Activated naive CD4-positive, alpha-beta T cell (primary cell): ENCODE measurements at places on chromosomes 3 and 15.

- no peak for DNase-seq
Observed at GRCh38 chr15:43975326-43975725, 148.5 kb downstream of the WDR76 start.

DNA sequence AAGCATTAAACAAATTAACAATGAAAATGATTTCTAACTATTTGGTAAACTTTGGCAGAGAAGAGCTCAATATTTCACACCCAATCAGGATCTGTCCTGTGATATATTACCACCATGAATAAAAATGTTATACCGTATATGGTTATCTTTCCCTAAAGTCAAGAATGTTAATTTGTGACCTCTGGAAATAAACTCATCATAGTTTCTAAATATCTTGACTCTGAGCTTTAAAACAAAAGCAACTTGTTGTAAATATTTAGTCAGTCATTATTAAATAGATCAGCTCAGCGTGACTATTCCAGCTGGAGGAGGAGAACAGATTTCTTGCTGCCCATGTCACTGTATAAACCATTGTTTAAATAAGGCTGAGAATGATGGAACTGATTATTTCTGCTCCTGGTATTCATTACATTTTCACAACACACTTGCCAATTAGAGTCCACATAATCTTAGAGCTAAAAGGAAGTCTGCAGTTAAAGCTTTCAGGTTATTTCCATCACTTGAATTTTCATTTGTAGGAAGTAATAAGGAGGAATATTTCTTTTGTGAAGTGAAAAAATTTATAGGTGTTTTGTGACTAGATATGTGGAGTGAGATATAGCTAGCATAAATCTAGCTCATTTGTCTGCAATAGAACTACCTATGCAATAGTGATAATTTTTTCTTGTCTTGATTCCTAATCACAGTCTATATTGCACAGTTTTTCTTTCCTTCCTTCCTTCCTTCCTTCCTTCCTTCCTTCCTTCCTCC is 106.5 kb upstream of the P2RY1 start:
- no peak for DNase-seq

DNA sequence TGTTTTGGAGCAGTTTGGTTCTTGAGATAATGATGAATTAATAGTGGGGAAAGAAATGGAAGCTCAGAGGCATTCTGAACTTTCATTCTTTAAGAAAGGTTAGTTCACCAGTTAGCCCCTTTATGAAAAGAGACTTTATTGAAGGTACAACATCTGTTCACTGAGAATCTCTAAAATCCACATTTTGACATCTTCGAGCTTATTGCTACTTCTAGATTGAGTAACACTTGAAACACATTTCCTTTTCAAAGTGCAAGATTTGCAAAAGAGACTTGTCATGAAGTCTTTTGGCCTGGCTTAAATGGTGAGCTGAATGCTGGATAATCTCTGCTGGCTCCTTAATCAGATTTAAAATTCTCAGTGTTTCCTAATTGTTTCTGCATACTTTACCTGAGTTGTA is 42.3 kb downstream of the RAB8B start:
- DNase-seq = no peak

DNA sequence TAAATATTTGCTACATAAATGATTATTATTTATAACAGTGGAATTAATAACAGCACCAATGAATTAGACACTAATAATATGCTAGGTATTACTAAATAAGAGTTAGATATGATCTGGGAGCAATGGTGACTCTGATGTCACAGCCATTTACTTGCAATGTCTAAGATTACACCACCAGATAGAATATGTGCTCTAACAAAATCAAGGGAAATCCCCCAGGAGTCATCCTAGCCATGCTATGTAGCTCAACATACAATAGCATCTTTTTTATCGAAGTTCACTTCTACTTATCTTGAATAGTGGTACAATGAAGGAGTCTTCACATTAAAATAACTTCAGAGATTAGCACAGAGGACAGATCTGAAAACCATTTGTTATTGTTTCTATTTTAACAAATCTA is 154.0 kb downstream of the FMN1 start:
- DNase-seq = no peak

GRCh38 chr15:42385980-42386700 is 26.8 kb downstream of the CAPN3 start:
- DNase-seq = no peak

DNA sequence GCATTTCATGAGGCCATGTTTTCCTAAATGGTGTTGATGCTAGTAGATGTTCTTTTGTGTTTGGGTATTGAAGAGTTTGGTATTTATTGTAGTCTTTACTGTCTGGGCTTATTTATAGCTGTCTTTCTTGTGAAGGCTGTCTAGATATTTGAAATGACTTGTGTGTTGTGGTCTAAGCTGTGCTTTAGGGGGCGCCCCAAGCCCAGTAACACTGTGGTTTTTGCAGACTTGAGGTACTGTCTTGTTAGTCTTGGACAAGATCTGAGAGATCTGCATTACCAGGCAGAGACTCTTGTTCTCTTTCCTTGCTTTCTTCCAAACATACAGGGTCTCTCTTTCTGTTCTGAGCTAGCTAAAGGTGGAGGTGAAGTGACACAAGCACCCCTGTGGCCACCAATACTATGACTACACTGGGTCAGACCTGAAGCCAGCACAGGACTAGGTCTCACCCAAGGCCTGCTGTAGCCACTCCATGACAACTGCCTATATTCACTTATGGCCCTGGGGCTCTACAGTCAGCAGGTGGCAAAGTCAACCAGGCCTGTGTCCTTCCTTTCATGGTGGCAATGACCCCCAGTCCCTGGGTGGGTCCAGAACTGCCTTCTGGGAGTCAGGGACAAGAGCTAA is 152.1 kb upstream of the TBC1D5 start:
- DNase-seq = no peak

GRCh38 chr3:16869261-16870005 is 15.3 kb upstream of the PLCL2 start:
- DNase-seq = no peak

GRCh38 chr15:75924576-75924975 is 20.9 kb downstream of the FBXO22 start:
- DNase-seq = no peak

DNA sequence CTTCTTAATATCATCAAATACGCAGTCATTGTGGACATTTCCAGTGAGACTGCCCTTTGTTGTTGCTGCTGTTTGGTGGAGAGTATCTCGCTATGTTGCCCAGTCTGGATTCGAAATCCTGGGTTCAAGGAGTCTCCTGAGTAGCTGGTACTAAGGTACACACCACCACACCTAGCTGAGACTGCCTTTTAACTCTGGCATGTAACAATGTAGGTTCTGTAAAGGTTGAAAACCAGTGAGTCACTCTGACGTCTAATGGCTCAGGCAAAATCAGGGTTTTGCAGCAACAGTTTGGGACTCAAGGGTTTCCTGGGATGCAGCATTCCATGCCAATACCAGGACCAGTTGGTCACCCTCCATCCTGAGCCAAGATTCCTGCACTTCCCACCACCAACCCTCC is 52.2 kb downstream of the AQP9 start:
- DNase-seq = no peak

GRCh38 chr3:11377719-11378118 is 105.5 kb downstream of the ATG7 start:
- no peak for DNase-seq

DNA sequence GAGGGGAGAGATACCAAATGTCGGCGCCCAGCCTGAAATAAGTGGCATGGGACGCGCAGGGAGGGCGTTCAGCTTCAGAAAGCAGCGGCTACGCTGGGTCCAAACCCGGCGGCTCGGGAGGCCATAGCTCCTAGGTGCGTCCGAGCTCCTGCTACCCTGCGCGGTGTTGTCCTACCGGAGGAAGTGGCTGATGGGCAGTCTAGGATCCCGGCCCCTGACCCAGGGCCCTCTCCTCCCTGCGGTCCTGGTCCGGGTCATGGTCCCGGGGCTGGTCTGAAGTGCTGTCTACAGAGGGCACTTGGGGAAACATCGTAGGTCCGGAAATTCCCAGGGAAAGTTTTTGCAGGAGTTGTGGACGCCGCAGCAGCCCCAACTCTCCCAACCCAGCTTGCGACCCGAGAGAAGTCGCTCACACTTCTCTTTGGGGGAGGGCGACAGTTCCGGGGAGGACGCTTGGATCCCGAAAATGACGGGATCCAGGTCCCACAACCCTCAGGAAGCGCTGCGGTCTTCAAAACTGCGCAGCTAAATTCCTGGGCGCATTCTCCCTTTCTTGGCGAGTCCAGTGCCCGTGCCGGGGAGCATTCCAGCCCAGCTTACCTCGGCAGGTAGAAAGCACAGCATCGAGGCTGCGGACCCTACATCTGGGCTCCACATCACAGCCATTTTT is 9.1 kb upstream of the FOXB1 start:
- DNase-seq = no peak

DNA sequence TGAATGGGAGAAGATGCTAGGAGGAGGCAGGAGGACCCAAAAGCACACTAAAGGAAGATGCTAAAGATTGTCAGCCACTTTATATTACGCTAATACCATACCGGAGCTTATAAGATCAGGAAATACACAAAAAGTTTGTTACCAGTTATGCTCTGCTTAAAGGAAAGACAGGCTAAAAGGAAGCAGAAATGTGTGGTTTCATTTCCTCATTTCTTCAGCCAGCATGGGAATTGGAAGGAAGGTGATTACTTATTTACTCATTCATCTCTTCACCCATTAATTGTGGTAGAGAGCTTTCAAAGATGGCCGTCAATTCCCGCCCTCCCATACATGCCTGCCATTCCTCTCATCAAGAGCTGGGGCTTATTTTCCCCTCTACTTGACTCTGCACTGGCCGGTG is 26.7 kb upstream of the TMEM158 start:
- DNase-seq = no peak

DNA sequence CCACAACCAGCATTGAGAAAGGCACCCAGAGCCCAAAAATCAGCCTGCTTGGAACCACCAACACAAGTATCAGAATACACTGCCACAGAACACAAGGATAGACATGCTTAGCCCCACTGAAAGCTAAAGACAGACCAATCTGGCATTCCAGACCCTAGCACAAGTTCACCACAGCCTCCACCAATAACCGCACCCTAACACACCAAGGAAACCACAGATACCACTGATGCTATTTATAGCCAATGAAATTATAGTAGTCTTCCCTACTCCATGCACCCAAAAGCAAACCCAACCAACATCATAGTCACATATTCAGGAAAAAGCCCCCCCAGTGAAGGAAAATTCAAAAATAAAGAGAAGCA is 83.9 kb upstream of the STT3B start:
- DNase-seq = no peak

DNA sequence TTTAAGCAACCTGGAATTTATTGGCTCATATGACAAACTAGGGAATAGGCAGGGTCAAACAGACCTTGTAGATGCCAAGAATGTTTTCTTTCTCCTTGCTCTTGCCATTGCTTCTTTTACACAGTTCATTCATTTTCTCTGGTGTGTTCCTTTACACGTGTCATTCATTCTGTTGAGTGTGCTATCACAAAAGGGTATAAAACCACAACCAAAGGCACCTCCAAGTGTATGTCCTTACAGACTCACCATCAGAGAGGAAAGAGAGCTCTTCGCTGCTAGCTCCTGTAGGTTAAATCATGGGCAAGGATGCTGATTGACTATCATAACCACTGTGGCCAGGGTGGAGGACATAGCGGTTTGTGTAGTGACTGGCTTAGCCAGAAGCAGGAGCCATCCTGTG is 19.2 kb upstream of the FRMD4B start:
- no peak for DNase-seq

- no peak for DNase-seq
Observed at GRCh38 chr3:189860296-189860695, 229.1 kb downstream of the TP63 start.

DNA sequence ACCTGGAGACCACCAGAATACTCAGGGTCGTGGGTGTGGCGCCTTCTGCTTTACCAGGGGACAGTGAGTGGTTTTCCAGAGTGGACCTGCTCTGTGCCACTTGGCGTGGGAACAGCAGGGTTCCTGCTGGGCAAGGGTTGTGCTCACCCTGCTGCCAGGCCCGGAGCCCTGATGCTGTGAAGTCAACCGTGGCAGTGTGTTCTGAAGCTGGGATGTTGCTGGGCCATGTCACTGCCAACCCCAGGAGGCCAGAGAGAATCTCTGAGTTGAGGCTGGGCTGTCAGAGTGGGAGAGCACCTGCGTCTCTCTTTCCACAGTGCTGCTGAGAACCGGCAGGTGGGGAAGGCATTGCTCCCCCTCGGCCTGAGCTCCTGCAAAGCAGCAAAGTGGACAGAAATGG is 48.7 kb downstream of the FBLN2 start:
- no peak for DNase-seq

GRCh38 chr15:69072906-69073305 is 58.4 kb downstream of the NOX5 start:
- DNase-seq = no peak

DNA sequence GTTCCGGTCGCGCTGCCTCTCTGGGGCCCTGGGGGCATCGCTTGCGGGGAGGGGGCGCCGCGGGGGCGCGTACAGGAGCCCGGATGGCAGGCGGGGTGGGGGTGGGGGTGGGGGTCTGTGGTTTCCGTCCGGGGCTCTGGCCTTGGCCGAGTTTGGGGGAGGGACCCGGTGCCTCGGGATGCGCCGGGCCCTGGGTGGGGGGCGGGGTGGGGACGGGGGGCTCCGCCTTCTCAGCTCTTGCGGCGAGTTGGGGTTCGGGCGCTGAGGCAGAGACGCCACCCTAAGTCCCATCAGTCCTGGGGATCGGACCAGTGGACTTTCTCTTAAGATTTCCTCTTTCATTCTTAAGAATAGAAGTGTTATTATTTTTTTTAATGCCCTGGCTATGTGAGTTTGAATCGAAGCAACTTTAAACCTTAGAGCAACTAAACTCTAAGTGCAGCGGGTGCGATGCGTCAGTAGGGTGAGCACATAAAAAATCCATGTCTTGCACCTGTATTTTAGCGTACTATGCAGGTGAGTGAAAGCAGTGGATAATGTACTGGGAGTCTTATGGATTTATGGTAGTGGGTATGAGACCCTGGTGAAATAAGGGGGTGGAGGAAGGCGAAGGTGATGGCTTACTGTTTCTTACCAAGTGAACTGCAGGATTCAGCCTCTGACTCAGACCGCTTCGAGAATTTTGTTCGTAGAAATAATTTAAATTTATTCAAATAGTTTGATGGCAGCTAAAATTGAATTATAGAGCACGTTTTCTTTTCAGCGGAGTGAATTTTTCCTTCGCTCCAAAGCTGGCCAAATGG is 762 bp downstream of the CTNNB1 start:
- peak; percentile 39 for DNase-seq

GRCh38 chr15:36643551-36643950 is 64.1 kb downstream of the CDIN1 start:
- no peak for DNase-seq

GRCh38 chr3:192819001-192819569 is 91.7 kb upstream of the FGF12 start:
- no peak for DNase-seq

DNA sequence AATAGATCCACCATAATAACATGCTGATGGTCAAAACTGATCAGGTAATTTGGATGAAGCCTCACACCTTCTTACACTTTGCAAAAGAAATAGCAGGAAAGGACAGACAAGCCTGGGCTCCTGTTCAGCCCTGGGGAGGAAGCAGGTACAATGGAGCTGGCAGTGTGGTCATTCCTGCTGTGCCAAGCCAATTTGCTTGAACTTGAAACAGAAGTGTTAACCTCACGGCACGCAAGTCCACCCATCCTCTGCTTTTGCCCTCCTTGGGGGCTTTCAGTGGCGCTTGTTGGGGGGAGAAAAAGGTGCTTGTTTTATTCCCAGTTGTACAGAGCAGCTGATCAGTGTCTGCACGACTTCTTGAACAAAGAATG is 36.8 kb upstream of the RFTN1 start:
- no peak for DNase-seq
